ENCODE measurements at places on chromosomes 11 and 22.

- DNase-seq = peak; percentile 63
Measured at GRCh38 chr11:75100314-75100713, 3.6 kb upstream of the OR2AT4 start.

DNA sequence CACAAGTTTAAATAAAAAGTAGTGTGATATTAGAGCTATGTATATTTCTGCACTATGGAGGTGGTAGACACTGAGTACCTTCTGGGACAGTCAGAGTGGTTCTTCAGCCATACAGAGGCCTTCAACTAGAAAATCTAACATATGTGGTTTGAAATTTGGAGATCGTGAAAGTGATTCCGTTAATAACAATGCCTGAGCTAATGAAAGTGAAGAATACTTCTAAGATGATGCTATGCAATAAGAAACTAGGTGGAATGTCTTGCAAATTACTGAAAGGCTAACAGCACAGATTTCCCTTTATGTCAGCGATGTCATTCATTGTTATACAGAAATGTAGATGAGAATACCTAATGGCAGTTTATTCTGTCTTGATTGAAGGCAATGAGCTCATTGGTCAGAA lies 1984.7 kb upstream of the RAG2 start:
- no peak for DNase-seq

GRCh38 chr11:35927682-35928081 lies 16.2 kb upstream of the LDLRAD3 start:
- no peak for DNase-seq

DNA sequence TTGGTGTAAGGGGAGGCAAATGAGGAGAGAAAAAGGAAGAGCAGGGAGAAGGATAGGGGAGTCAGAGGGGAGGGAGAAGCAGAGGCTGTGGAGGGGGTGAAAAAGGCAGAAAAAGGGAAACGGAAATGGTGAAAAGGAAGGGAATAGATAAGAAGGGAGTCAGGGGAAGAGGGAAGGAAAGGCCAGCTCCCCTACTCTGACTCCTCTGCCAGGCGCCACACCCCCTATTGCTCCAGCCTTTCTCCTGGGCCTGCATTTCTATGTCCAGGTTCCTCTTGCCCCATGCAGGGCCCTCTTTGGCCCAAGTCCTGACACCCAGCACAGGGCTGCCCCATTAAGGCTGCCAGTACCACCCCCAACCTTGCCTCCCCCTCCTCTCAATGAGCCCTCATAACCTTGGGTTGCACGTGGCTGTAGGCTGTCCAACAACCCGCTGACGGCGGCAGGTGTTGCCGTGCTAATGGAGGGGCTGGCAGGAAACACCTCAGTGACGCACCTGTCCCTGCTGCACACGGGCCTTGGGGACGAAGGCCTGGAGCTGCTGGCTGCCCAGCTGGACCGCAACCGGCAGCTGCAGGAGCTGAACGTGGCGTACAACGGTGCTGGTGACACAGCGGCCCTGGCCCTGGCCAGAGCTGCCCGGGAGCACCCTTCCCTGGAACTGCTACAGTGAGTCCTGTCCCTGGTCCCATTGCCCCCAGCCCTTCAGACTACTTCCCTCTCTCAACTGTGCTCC lies 3.4 kb upstream of the NHERF4 start:
- no peak for DNase-seq

- DNase-seq = no peak
Measured at GRCh38 chr11:27361649-27362431, 1.2 kb downstream of the CCDC34 start.

DNA sequence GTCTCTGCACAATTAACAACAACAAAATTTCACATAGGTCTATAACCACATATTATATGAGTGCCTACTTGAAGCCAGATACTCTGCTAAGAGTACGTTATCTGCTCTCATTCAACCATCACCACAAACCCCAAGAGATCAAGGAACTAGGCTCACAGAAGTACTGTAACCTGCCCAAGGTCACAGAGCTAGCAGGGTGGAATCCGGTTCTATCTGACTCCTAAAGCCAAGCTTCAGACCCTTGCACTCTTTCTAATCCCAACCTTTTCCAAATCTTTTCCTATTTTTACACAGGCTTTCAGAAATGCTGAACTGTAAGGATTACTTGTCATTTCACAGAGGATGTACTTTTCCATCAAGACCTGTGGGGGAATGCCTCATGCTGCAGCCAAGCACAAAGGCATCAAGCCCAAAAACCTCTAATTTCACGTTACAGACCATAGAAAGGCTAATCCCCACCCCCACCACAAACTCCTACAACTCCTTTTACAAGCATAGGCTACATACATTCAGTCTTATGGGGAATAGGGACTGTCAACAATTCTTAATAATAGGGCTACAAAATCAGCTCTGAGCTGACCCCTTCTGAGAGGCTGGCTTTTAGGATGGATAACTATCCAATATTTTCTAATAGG lies 927 bp downstream of the PRCP start:
- DNase-seq = no peak

GRCh38 chr22:43303166-43303565 lies 40.0 kb downstream of the SCUBE1 start:
- DNase-seq = no peak

GRCh38 chr22:46770726-46771125 lies 8.3 kb downstream of the TBC1D22A start:
- DNase-seq = no peak

DNA sequence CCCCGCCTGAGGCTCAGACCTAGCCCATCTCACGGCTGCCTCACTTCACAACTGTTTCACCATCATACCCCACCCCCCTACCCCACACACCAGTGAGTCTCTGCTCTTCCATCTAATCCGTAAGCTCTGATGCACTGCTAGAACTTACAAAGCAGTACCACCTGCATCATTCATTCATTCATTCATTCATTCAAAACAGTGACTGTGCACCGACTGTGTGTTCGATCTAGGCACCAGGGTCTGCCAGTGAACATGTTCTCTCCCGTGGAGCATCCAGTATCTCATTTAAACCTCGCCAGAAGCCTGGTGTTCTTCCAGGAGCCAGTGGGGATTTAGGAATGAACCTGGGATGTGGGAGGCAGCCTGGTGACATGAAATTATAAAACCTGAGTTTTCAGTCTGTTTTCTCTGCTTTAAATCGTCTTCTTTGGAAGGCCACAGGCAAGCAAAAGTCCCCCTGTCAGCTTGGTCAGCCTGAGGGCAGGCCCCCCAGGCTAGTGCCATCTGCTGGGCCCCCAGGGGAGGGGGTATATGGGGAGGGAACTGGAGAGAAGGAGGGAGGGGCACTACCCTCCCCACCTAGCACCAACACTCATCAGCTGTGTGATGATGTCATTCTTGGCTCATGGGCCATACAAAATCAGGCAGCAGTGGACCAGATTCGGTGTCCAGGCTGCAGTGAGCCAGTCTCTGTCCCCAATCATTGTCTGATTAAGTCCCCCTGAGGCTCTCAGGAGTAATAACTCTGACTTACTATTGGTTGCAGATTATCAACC lies 18.4 kb downstream of the TMPRSS6 start:
- no peak for DNase-seq

DNA sequence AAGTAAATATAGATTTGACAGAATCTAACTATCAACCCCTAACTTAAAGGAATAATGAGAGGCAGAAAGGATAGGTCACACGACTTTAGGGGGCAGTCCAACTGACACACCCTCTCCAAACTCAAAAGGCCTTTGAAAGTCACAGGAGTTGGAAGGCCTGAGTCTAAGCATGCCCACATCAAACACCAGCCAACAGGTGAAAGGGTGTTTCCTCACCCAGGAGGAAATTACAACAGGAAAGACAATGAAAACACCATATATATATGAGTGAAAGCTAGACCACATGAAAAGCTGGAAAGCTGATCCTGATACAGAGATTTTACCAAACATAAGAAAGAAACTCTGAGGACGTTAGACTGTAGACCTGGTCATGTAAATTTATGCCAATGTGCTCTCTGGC lies 10.5 kb upstream of the DEPDC7 start:
- DNase-seq = no peak

GRCh38 chr11:61691380-61692156 lies 11.4 kb downstream of the DAGLA start:
- no peak for DNase-seq

- no peak for DNase-seq
Measured at GRCh38 chr11:120547811-120548681, 36.5 kb downstream of the GRIK4 start.

GRCh38 chr11:115518983-115519628 lies 14.9 kb upstream of the CADM1 start:
- no peak for DNase-seq

DNA sequence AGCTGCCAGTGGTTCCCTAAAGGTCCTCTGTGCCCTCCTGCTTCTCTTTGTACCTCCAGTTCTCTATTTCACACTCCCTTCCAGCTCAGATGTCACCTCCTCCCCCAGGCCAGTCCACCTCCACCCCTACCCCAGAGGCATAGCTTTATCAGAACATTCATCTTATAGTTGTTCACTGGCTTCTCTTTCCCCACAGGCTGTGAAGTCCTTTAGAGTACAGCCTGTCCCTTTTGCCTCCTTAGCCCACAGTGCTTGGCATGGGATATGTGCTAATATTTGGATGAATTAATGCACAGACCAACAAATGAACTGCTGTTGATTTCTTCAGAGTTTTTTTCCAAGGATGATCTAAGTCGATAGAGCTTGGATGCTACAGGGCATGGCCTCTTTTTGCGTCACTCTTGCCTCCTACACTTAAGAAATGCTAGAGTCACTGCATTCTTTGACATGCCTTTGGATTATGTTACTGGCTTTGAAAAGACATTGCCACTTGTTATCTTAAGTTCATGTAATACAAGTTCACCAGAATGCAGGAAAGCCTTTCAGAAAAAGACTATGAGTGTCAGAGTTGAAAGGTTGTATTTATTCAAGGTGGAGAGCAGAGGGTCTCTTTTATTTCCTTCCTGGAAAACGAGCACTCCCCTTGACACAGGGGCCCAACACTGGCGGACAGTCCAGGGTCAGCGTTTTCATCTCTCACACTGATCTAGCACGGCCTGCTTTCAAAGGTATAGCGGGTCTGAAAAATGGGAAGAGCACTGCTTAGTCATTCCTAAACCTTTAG lies 75.7 kb downstream of the PISD start:
- DNase-seq = no peak

GRCh38 chr11:81104051-81104450 lies 1629.6 kb downstream of the FAM181B start:
- no peak for DNase-seq

DNA sequence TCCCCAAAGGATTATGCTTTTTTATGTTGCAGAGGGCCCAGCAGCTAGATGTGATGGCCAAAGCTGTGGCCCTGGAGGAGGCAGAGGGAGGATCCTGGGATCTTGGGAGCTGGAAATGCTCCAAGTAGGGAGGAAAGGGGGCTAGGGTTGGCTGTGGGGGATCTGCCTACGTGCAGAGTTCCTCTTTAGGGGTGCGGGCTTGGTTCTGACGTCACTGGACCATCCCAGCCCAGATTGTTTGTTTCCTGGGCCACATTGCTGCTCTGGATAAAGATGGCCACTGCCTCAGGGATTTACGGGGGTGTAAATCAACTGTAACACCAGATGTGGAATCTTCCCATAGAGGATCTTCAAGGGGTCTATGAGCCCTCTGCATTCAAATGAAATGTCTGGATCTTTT lies 110.3 kb upstream of the SYT13 start:
- no peak for DNase-seq

GRCh38 chr22:43262990-43263644 lies 76.2 kb upstream of the TTLL12 start:
- peak; percentile 20 for DNase-seq

DNA sequence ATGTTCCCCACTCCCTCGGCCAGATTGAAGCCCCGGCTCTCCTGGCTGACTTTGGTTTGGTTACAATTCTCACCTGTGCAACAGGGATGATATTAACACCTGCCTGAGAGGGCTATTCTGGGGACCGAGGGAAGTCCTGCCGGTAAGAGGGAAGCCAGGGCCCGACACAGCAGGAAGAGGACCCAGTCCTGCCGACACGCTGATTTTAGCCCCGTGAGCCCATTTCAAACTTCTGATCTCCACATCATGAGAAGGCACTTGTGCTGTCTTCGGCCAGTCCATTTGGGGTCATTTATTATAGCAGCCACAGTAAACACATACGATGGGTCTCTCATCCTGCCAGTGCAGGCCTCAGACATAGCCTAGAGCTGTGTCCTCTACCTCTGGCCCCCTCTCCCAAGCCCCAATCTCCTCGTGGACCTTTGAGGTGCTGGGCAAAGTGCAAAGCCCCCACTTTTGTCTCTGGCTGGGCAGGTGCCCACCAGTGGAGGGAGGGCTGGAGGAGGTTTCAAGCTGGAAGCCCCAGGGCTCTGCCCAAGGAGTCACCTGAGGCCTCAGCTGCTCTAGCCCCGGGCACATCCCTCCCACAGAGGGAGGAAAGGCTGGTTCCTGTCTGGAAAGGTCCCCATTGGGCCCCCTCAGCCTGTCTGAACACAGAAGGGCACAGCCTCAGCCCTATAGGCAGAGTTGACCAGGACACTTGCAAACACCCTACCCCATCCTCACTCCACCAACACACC lies 59.1 kb upstream of the FGF3 start:
- no peak for DNase-seq

GRCh38 chr11:33694346-33695050 lies 6.1 kb downstream of the C11orf91 start:
- no peak for DNase-seq

DNA sequence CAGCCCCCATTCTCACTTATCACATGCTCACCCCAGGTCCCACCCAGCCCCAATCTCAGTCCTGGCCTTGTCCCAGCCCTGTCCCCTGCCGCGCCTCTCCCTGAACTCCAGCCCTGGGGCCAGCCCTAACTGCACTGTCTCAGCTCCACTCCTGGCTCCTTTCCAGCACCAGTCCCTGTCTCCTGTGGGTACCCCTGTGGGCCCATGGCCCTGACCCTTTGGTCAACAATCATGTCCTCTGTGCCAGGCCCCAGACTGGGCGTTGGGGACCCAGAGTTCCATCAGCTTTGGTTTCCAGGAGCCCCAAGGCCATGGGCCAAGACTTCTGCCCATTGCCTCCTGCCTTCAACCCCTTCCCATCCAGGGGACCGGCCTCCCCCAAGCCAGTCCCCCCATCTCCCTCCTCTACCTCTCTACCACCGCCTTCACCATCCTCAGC lies 757 bp downstream of the SPI1 start:
- DNase-seq = no peak

DNA sequence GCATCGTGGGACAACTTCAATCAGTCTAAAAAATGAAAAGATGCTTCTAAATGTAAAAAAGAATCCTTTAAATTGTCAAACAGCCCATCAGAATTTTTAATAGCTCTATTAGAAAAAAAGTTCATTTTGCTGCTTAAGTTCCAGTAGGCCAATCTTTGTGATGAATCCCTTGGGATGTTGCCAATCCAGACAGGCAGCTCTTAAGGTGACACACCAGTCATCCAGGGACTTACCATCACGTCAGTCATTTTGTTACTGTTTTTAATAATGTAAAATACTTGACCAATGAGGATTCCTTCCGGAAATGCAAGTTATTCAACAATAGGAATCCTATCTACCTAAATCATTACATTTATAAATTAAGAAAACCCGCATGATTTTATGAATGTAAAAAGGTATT lies 47.8 kb upstream of the TMEM45B start:
- DNase-seq = no peak

- DNase-seq = no peak
Measured at GRCh38 chr11:77598195-77598594, 8.4 kb downstream of the AQP11 start.

Measured in activated CD4-positive, alpha-beta T cell treated with anti-CD3 and anti-CD28 coated beads, Interleukin-2, amount 50 U/mL, for 48 hours (primary cell).